ENCODE measurements at places on chromosomes 11 and 22.

DNA sequence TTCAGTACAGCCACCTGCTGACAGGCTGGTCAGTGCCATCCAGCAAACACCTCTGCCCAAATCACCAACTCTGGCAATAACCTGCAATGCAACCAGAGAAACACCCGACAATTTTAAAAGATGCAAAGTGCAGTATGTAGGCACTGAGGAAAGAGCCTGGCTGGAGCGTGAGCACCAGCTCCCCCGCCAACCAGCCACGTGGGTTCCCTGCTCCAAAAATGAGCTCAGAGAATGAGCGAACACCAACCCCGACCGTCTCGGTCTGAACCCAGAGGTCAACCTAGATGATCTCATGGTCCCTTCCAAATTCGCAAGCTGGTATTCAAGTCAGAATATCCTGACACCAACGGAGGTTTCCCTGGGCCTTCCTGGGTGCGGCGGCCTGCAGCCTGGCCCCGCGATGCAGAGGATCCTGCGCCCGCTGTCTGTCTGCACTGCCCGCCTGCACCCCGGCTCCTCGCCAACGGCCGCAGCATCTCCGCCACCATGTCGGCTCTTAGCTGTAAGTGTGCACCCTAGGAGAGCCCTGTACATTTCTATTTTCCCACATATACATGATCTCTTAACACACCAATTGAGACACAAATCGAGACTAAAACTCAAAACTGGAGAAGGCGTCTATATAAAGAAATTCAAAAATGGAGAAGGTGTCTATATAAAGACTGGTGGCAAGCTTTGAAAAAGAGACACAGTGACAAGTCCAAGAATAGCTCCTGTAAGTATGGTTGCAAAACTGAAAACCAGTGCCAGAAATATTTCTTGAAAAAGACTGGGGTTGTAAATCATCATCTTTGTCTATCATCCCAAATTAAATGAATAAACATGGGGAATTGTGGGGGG lies 22.8 kb downstream of the TMEM184B start:
- DNase-seq: no peak

DNA sequence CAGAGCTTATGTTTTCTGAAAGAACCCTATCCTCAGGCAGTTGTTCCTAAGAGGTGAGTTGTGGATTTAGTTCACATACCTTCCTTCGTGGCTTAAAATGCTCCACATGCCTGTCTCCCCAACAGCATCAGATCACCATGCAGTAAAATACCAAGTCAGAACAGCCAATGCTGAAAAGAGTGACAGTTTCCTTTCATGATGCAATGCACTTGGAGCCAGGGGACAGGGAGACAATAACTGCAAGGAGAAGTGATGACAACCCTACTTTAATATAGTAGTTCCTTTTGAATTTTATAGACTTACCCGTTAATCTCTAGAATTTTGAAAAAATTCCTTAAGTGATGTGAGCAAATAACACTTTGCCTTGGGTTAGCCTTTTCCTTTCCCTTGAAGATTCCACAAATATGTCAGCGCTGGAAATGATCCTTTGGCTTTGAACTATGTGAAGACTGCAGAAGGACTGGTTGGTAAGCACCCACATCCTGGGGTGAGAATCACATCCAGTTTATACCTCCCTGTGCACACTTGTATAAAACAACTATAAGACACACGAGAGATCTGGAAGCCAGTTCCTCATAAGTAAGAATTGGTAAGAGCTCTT lies 71.2 kb downstream of the PIWIL4 start:
- DNase-seq: no peak

GRCh38 chr11:95154514-95154913 lies 64.9 kb downstream of the ENDOD1 start:
- no peak for DNase-seq

GRCh38 chr22:46446799-46447198 lies 90.6 kb downstream of the CELSR1 start:
- no peak for DNase-seq

DNA sequence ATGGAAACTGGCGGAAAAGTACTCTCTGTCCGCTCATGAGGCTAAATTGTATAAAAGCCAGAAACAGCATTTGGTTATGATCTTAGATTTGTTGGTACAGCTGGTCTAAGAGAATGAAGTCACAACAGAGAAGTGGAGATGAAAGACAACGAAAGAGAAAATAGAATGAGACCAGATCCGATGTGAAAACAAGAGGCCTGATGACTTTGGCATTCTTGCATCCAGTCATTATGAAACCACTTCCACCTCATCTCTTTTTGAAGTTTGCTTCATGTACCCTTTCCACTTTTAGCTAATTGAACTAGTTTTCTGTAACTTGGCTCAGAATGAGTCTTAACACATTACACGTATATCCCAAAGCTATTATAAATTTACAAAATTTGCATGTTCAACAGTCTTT lies 1431.7 kb downstream of the LRRC4C start:
- DNase-seq: no peak

DNA sequence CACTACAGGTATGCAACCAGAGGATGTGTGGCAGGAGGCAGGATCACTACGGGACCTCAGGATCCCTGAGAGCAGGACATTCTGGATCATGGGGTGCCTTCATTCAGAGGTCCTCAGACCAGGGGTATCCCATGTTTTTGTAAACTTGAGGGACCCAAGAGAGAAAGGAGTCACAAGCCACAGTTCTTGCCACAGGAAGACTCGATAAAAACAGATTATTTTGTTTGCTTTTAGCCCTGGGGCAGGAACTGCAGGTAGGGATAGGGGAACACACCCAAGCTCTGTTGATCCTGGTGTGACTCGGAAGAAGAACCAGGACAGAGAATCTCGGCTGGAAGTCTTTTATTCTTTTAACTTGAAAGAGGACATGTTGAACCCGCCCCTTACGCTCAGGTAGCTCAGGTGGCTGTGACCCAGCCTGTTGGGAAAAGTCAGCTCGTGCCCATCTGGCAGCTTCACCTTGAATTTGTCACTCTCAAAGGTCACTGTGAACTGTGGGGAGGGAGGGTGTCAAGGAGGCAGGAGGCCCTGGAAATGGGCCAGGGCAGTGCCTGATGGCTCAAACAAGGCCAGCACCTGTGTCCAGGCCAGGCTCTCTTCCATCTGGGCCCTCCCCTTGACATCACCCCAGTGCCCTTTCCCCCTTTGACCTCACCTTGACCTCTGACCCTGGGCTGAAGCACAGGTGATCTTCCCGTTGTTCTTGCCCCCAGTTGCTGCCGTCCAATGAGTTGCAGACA lies 9.8 kb downstream of the LGALS2 start:
- DNase-seq: no peak

GRCh38 chr11:134856056-134856971 lies 444.3 kb upstream of the B3GAT1 start:
- no peak for DNase-seq

DNA sequence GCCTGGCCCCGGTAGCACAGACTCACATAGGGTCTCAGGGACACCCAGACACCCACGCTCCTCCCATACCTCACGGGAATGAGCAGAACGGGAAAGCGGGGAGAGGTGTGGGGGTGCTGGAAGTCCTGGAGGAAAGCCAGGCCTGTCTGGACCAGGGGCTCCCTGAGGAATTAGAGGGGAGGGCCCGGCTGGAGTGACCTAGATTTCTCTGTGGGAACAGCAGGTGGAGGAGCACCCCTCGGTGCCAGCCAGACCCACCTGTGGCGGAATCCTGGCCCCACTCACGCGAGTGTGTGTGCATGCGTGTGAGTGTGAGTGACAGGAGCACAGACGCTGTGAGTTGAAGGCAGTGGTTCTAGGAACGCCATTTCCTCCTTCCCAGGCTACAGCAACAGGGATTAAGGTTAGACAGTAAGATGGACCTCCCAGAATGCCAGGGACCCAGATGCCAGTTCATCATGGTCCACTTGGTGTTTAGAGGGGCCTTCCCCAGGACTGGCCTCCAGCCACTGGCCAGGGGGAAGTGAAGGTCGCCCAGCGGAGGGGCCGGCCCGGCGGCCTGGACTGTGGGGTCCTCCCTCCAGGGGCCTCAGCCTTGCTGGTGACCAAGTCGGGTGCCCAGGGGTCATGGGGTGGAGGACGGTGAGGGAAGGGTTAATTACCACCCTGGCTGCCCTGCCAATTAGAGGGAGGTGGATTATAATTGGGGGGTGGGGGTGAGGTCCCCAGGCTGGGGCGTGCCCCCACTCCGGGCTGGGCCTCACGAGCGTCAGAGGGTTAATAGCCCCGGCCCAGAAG lies 1.0 kb downstream of the PKP3 start:
- DNase-seq: no peak

GRCh38 chr11:122758339-122758738 lies 80.0 kb upstream of the CRTAM start:
- DNase-seq: no peak

DNA sequence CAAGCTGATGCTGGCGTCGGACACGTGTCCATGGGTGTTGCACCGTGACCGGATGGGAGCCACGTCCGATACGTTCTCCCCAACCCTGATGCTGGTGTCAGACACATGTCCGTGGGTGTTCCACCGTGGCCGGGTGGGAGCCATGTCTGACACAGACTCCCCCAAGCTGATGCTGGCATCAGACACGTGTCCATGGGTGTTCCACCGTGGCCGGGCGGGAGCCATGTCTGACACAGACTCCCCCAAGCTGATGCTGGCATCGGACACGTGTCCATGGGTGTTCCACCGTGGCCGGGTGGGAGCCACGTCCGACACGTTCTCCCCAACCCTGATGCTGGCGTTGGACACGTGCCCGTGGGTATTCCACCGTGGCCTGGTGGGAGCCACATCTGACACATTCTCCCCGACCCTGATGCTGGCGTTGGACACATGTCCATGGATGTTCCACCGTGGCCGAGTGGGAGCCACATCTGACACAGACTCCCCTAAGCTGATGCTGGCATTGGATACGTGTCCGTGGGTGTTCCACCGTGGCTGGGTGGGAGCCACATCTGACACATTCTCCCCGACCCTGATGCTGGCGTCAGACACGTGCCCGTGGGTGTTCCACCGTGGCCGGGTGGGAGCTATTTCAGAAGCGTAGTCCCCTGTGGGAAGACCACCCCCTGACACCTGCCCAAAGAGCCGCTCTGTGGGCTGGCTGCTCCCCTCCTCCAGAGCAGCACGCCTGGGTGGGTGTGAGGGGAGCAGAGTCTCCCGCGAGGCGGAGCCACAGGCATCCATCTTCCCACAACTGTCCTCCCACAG lies 20.0 kb downstream of the SELENOO start:
- no peak for DNase-seq

All from stimulated activated CD8-positive, alpha-beta memory T cell treated with anti-CD3 and anti-CD28 coated beads, Interleukin-4, amount 100 ng/mL, for 4 hours (primary cell).